ENCODE measurements at places on chromosomes 3 and 15.

- DNase-seq = no peak
These were observed 62.8 kb downstream of the PEX5L start for GRCh38 chr3:179973931-179974361.

DNA sequence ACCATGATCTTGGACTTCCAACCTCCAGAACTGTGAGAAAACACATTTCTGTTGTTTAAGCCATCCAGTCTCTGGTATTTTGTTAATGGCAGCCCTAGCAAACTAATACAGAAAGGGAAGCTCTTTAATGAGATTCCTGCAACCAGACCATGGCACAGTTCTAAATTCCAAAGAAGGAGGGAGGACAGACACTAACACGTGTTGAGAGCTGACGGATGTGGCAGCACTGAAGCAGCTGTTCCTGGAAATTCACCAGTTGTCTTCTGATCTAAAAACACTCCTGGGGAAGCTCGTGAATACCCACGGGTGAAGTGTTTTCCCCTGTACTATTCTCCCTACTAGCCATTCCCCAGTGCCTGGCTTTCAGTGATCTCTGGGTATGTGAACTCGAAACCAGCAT, 56.7 kb downstream of the RPL22L1 start:
- DNase-seq = no peak

- DNase-seq = no peak
These were observed 9.8 kb upstream of the RUVBL1 start for GRCh38 chr3:128133273-128133883.

- no peak for DNase-seq
These were observed 83.4 kb downstream of the CCK start for GRCh38 chr3:42182555-42182954.

GRCh38 chr3:126828306-126828705, 124.3 kb downstream of the CHCHD6 start:
- DNase-seq = no peak

DNA sequence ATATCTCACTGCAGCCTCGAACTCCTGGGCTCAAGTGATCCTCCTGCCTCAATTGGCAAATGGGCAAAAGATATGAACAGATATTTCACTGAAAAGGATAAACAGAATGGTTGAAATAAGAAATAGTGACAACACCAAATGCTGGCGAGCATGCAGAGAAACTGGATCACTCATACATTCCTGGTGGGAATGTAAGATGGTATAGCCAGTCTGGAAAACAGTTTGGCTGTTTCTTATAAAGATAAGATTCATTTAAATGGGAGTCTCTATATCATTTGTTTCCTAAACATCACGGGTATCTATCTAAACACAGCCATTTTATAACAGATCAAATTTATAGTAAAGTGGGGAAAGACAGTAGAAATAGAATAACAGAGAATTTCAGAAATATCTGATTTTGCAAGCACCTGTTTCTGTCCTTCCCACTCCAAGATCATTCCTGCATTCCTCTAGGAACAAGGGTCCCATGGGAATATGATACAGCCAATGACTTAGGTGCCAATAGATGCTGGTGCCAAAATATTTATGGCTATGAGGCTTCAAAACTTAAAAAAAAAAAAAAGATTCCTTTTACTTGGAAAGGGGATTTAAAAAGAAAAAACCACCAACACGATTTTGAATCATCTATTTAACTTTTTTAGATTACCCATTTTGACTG, 9.9 kb upstream of the TFDP2 start:
- DNase-seq = no peak

DNA sequence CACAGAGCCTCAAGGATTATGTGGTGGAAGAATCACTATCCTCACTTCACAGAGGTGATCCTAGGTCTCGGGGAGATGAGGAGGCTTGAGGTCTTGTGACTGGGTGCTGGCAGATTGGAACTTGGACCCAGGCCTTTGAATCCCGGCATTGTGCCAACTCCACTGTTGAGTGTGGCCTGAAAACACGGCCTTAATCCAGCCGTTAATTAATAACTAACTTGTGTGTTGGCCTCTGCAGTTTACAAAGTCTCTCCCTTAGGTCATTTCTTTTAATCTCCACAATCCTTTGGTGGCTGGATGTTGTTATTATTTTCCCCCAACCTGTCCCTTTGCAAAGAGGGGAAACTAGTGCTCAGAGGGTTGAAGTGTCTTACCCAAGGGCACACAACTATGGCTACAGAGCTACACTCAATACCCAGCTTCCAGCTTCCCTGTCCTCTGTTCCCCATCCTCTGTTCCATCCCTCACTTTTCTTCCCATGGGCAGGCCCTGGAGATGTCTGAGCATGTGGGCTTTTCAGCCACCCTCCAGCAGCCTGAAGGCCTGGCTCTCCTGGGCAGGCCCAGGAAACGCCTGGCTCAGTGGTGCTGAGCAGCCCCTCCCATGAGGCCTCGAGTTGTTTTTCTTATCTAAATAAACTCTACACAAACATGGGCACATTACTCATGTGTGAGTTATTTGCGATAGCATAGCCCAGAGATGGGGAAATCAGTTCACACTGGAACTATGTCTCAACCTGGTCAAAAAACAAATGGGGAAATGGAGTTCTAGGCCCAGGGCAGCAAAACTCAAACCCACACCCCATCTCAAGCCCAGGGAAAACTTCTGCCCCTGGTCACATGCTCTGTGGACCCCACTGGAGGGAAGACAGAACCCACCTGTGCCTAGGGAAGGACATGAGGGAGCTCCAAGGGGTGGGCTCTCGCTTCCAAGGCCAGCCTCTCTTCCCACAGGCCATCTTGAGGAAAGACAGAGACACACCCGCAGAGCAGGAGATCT, 16.8 kb upstream of the SMAD3 start:
- no peak for DNase-seq

DNA sequence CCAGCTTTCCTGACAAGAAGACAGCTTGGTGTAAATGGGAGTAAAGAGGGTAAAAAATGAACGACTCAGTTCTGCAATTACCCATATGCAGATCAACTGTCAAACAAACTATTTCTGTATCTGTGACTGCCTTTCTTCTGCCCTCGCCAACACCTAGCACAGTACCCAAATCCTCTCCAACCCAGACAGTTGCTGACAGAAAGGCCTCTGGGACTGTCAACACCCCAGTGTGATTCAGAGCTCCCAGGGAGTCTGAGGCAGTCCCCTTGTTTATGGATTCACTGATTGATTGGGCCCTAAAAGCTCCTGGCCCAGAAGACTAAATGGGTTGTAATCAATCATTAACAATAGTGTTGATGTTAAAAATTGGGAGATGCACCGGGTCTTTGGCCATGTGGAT, 20.2 kb downstream of the IL17RD start:
- DNase-seq = no peak

DNA sequence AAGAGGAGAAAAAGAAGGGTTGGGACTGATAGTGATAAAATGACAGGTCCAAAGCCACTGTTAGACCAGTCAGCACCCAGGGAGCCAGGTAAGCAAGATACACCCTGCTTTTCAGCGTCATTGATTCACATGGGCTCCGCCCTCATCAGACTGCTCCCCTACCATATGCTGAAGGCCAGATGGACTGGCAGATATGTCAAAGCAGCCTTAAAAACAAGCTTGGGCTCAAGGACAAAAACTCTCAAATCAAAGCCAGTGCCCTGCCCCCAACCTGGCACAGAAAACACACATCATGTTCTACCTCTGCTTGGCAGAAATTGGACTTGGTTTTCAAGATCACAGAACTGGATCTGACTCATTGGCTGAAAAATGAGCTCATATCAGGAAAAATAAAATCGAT, 33.4 kb downstream of the SH3BP5 start:
- DNase-seq = no peak

GRCh38 chr15:39025321-39025720, 460.7 kb upstream of the RASGRP1 start:
- no peak for DNase-seq

DNA sequence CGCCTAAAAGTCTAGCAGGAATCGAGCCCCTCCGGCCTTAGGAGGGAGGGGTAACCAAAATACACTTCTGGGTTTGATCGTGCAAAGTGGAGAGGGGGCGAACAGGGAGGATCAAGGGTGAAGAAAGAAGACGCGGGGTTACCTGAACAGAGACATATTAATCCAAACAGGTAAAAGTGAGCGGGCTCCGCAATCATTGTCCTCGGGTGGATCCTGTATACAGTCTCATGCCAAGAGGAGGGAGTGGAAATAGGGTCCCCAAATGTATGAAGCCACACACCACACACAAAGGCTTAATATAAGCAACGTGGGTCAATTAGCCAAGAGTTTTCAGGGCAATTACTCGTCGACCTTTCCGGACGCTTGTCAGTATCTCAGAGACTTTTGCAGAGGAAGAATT, 749.5 kb downstream of the ROBO1 start:
- DNase-seq = no peak

DNA sequence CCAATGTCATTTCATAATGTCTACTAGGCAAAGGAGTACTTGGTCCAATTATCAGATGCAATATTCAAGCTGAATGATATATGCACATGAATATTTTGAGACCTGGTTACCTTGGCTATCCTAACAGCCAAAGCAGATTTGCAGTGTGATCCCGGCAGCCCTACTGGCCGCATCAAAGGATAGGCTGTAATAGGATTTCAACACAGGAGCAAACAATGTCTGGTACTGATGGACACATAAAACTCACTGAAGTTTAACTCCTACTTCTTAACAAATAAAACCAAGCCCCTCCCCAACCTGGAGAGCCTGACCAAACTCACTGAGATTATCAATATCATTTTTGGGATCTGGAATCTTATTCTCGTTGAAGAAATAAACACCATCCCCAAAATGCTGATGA, 130.2 kb downstream of the FOXP1 start:
- DNase-seq = no peak

DNA sequence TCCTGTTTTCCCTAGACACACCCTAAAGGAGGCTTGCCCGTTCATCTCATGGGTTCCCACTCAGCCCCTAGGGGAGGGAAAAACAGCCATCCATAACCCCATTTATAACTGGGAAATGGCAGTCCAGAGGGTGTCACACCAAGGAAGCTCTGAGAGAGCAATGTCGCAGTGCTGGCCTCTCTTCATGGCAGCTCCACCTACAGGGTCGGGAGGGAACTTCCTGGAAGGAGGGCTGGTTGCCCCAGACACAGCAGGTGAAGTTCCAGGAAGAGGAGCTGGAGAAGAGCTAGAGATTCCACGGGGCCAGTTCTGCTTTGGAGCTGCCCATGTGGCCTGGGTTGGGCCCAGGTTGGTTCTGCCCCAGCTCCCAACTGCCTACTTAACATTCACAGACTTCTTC, 22.3 kb upstream of the LINGO1 start:
- DNase-seq = no peak

- no peak for DNase-seq
These were observed 107.9 kb upstream of the ATP10A start for GRCh38 chr15:25971053-25971452.

DNA sequence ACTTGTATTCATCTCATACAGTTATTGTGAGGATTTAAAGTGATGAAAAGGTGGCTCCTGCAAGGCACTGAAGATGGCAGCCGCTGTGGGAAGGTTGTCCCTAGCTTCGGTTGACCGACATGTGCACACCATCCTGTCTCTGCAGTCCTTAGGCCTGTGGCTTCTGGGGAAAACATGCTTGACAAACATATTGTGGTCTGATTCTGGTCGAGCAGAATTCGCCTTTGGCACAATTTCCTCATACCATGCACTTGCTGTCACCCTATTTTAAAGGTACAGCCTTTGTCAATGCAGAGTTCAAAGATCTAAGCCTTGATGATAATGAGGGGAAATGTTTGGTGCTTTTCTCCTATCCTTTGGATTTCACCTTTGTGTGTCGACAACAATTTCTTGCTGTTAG, 50.9 kb downstream of the PRICKLE2 start:
- DNase-seq = no peak

GRCh38 chr15:40823572-40824343, 4.8 kb downstream of the PPP1R14D start:
- no peak for DNase-seq

- no peak for DNase-seq
These were observed 98.9 kb upstream of the PFN2 start for GRCh38 chr3:150069633-150070032.

GRCh38 chr15:64915518-64916227, 4.0 kb downstream of the ANKDD1A start:
- no peak for DNase-seq

DNA sequence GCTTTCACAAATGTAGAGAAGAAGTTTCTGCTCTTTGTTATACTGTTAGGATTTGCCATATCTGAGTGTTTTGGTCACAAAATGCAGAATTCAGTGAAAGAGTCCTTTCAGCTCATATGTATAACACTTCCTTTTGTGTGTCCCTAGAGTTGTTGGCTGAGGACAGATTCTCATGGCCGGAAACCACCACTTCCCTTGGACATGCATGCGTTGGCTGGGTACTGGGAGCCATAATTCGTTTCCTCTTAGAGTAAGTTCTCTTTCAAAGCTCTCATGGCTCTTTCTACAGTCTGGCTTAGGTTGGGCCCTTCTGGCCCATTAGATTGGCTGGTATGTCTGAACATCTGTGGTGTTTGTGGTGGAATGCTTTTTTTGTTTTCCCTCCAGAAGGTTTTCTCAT, 298.5 kb downstream of the DIPK2A start:
- DNase-seq = no peak

GRCh38 chr15:61226361-61227256, 2.5 kb downstream of the RORA start:
- no peak for DNase-seq

DNA sequence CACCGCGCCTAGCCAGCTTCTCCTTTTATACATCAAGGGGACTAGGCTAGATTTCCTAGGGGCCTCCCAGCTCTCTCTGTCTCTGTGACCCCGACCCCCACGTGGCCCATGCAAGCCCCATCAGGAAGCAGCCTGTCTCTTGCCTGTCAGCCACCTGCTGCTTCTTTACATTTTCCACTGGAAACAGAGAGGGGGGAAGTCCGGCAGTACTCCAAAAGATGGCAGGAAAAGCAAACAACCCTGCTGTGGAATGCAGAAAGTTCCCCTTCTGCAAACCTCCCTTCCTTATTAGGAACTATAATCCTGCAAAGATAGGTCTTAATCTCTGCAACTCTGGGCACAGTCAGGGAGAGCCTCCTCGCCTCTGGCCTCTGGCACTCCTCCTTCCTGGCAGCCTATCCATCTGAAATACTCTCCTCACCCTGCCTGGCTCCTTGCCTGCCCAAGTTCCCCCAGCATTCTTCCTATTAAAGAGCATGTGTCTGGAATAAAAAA, 47.4 kb upstream of the HACD2 start:
- no peak for DNase-seq

DNA sequence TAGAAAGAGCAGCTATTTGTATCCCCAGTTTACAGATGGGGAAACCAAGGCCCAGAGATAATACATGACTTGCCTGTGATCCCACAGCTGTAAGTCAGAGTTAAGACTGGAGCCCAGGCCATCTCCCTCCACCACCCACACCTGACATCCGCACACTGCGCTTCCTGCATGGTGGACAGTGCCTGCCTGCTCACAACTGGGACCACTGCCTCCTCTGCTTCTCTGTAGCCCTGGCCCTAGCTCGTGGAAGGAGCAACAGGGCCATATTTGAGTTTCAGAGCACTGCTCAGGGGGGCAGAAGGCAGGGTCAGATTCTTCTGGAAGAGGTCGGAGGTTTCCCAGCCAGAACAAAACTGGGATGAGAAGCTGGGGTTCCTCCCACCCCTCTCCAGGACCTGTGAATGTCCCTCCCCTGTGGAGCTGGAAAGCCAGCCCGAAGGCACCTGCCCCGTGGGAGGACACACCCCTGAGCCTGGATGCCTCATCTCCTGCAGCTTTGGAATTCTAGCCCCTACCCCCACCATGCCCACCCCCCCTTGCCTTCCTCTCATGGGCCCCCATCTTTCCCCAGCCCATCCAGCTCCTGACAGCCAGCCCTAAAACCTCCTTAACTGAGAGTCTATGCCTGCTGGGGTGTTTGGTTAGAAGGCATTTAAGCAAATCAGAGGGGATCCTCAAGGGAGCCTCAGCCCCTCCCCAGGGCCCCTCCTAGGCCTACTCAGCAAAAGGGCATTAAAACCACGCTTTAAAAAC, 100.1 kb downstream of the TPRA1 start:
- DNase-seq = no peak
